ENCODE measurements at places on chromosomes 6 and 20. TPM values are rescaled to one million over a fixed set of nuclear protein-coding genes. Genes with fewer than 3 reads are reported as not detected.

Gene TCF15
- polyA plus RNA-seq: not detected

Gene TNFRSF6B
- 186 TPM for polyA plus RNA-seq

Gene BPIFB4
- not detected for polyA plus RNA-seq

Gene HSPA12B
- polyA plus RNA-seq: 7.8 TPM

Gene PI3
- polyA plus RNA-seq: 52.0 TPM

DNA sequence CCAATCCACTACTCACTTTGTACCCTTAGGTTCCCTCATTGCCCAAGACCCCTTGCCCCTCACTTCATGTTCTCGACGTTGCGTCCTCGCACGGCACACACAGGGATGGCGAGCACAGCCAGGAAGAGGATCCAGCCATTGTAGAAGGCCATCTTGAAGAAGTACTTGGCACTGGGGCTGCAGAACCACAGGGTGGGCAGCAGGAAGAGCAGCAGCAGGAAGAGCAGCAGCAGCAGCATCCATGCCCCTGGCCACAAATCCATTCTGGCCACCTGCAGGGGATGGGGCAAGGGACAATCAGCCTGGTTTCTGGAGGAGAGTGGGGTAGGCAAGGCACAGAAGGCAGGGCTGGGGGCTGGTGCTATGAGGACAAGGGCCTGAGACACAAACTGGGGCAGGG, 4.7 kb downstream of the AGPAT1 start:
- DNase-seq: no peak
- H3K27ac ChIP-seq: no peak overlapping the region
- peaks cover 26% of the 10 kb centered on the region for H3K36me3 ChIP-seq
- H3K4me1 ChIP-seq: peaks cover 32% of the 10 kb centered on the region
- H3K27me3 ChIP-seq: no peaks in the 10 kb centered on the region

DNA sequence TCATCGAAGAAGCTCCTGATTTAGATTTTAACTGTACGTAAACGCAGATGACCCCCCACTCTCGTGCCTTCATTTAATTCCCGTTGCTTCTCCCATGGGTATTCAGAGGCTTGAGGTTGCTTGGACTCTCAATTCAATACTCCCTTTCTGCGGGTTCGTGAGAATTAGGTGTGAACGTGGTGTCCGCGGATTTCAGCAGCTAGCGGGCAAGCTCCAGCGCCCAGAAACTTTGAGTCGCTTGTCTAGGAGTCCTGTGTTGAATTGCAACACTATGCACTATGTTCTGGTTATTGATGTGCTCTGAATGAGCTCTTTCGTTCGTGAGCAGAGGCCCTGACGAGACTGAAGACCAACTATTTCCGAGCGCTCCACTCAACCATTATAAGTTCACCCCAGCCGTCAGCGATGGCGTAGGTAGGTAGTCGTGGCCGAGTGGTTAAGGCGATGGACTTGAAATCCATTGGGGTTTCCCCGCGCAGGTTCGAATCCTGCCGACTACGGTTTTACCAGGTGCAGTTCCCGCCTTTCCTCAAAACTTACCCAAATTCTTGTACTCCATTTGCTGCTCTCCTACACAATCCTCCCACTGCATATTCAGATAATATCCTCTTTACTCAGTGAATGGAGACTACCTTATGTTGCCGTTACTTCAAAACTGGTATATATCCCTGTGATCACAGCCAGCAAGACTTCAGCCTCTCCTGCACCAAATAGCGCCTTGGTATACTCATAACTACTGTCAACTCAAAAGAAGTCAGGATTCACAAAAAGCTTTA, 72.6 kb upstream of the ZNF184 start:
- H3K4me3 ChIP-seq: no peak overlapping the region
- H3K27me3 ChIP-seq: peaks cover 25% of the 10 kb centered on the region
- peaks cover 13% of the 10 kb centered on the region for H3K4me1 ChIP-seq

DNA sequence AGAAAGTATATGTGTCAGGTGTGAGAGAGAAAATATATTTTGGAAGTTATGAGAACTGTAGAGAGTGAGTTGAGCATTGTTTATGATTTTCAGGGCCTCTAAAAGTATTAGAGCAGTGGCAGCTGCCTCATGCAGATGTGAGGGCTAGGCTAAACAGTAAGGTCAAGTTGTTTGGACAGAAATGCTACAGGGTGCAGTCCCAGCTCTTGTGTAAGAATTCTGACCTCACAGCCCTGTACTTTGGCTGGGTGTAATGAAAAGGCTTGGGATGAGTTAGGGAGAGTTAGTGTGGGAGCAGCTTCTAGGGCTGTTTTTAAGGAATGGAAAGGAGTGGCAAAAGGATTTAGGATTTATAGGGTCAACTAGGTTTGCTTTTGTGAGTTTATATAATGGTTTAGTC, 764.8 kb upstream of the ADGRB3 start:
- no peaks in the 10 kb centered on the region for H3K36me3 ChIP-seq
- no peak overlapping the region for H3K4me3 ChIP-seq
- no peaks in the 10 kb centered on the region for H3K4me1 ChIP-seq
- no peak for DNase-seq
- no peak overlapping the region for H3K27ac ChIP-seq

DNA sequence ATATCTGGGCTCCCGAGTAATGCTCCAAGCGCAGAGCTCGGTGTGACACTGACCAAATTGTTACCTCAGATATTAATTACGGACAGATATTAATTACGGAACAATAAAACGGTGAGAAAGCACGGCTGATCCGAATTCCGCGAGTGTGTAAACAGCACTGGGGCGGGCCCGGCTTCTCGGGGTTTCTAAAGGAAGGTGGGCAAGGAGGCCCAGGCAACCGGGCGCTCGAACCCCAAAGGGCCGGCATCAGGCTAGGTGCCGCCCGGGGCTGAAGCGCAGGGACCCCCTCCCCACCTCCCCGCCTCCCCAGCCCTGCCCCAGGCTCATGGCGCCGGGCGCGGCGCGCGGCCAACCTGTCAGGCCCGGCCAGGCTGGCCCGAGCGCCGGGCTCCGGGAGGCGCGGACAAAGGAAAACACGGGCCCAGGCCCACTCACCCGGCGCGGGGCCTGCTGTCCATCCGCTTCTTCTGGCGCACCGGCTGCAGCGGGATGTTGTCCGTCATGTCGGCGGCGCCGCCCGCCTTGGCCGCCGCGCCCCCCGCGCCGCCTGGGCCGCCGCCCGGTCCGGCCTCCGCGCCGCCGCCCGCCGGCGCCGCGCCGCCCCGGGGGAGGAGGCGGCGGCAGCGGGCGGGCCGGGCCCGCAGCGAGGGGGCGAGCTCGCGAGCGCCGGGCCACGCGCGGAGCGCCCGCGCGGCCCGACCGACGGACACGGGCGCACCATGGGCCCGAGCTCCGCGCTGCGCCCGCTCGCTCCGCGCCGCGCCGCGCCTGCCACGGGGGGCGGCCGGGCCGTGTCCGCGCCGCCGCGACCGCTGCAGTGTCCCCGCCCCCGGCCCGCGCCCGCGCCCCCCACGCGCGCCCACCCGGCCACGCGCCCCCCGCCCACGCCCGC, at the start of gene ATP9A:
TSS of gene ATP9A (minus strand) at position 524 of the 892 bp plus-strand sequence. CDS start at position 503, 21 bp downstream.
- H3K4me3 ChIP-seq: peak within 1 kb of the TSS; percentile 91
- no peaks in the 10 kb centered on the region for H3K27me3 ChIP-seq
- DNase-seq: peak; percentile 69
- no peaks in the 10 kb centered on the region for H3K36me3 ChIP-seq
- no peaks in the 10 kb centered on the region for H3K4me1 ChIP-seq
- H3K27ac ChIP-seq: peak within 1 kb of the TSS; percentile 64

GRCh38 chr6:131083687-131084086, 20.6 kb upstream of the EPB41L2 start:
- DNase-seq: no peak
- no peak overlapping the region for H3K4me3 ChIP-seq
- H3K4me1 ChIP-seq: no peaks in the 10 kb centered on the region
- no peaks in the 10 kb centered on the region for H3K36me3 ChIP-seq

DNA sequence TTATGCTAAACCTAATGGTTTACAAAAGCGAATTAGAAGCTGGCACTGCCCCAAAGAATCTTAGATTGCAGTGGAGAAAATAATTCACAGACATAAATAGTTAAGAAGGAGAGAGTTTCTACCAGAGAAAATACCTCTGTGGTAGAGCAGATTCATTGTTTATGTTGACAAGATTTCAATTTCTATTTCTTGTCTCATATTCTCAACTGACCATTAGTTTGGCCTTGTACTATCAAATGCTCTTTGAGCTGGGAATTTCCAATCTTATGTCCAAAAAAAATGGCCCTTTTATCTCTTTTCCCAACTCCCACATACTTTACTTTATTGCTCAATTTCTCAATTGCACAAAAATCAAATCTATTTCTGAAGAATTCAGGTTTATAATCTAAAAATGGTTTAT, 804.1 kb upstream of the CITED2 start:
- no peaks in the 10 kb centered on the region for H3K36me3 ChIP-seq
- no peak overlapping the region for H3K4me3 ChIP-seq
- no peak overlapping the region for H3K27ac ChIP-seq

DNA sequence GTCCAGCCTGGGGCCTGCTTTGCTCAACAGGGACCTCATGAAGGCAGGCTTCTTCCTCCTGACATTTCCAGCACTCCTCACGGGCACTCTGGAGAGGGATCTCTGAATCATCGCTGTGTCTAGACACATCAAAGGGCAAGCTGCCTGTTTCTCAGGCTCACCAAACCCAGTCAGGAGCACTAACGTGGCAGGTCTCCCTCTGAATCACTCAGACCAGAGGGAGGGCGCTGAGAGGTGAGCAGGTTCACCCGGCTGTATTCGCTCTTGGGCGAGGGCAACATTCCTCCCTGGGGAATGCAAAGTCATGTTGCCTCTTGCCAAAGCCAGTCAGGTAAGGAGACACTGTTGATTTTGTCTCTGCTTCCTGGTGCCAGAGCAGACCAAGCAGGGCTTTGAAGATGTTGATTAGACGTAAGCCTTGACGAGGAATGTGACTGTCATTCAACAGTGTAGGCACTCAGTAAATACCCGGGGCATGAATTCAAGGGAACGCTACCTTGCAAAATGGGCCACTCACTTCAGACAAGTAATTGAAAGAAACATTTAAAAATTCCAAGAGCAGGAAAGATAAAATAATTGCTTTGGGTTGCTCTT, 50.1 kb downstream of the CYP24A1 start:
- H3K27me3 ChIP-seq: no peaks in the 10 kb centered on the region
- DNase-seq: no peak
- H3K36me3 ChIP-seq: no peaks in the 10 kb centered on the region
- no peak overlapping the region for H3K4me3 ChIP-seq
- no peak overlapping the region for H3K27ac ChIP-seq
- H3K4me1 ChIP-seq: no peaks in the 10 kb centered on the region

GRCh38 chr20:45502561-45502960, 12.9 kb downstream of the SPINT3 start:
- peaks cover 17% of the 10 kb centered on the region for H3K4me1 ChIP-seq
- no peaks in the 10 kb centered on the region for H3K36me3 ChIP-seq
- no peak for DNase-seq

DNA sequence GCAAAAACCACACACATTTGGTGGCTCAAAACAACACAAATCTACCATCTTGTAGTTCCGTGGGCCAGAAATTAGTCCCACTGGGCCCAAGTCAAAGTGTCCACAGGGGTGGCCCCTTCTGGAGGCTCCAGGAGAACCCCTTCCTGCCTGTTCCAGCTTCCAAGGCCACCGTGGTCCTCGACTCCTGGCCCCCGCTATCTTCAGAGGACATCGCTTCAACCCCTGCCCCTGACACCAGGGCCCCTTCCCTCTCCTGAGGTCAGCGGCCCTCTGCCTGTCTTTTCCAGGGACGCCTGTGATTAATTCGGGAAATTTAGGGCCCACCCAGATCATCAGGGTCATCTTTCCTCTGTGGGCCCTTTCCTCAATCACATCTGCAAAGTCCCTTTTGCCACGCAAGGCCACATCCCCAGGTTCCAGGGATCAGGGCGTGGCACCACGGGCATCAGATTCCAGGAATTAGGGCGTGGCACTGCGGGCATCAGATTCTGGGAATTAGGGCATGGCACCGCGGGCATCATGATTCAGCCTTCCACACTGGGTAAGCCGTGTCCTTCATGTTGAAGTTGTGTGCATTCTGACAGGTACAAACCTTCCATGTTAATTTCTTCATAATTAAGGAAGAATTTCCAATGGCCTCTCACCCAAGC, 59.9 kb upstream of the SMOC2 start:
- H3K27ac ChIP-seq: no peak overlapping the region
- H3K36me3 ChIP-seq: no peaks in the 10 kb centered on the region
- no peaks in the 10 kb centered on the region for H3K27me3 ChIP-seq

- H3K36me3 ChIP-seq: peaks cover 4% of the 10 kb centered on the region
- no peaks in the 10 kb centered on the region for H3K27me3 ChIP-seq
- peaks cover 79% of the 10 kb centered on the region for H3K4me1 ChIP-seq
- peak overlapping the region; percentile 26 for H3K4me3 ChIP-seq
- peak; percentile 78 for DNase-seq
Measured at GRCh38 chr20:47576516-47577033, 74.9 kb downstream of the NCOA3 start.

- no peaks in the 10 kb centered on the region for H3K4me1 ChIP-seq
- DNase-seq: peak; percentile 77
- no peak overlapping the region for H3K27ac ChIP-seq
- H3K36me3 ChIP-seq: no peaks in the 10 kb centered on the region
- no peak overlapping the region for H3K4me3 ChIP-seq
- H3K27me3 ChIP-seq: no peaks in the 10 kb centered on the region
Measured at GRCh38 chr6:136365776-136366354, 76.2 kb upstream of the BCLAF1 start.

DNA sequence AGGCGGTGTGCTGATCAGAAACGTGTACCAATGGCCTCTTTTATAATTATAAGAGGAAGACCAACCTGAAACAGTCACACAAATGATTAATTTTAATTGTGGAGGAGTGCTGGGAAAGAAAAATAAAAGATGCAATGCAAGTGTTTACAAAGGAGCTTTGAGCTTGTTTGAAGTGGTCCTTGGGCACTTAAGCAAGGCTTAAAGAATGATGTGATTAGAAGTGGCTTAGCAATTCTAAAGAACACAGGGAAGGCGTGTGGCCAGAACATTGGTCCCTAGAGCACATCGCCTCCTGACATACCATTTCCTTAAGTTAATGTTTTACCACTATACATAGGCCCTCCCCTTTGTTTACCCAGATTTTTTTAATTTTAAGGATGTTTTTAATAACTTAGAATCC, 26.1 kb downstream of the PTPN1 start:
- no peaks in the 10 kb centered on the region for H3K36me3 ChIP-seq
- peaks cover 80% of the 10 kb centered on the region for H3K4me1 ChIP-seq
- no peaks in the 10 kb centered on the region for H3K27me3 ChIP-seq

DNA sequence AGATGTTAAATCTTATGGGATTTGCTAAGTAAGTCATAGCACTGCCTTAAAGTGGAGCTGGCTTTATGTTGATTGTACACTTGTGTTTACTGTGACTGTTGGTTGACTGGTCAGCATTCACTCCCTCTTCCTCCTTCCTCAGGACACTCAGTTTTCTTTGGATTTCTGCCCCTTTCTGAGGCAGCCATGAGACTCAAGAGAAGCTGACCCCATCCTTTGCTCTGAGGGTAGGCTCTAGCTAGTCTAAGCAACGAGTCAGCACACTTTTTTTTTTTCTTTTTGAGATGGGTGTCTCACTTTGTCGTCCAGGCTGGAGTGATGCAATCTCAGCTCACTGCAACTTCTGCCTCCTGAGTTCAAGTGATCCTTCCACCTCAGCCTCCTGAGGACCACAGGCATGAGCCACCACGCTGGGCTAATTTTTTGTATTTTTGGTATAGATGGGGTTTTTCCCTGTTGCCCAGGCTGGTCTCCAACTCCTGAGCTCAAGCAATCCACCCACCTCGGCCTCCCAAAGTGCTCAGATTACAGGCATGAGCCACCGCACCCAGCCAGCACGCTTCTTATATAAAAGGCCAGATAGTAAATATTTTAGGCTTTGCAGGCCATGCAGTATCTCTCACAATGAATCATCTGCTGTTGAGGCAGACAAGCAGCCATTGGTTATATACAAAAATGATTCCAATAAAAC, 191.4 kb downstream of the NFATC2 start:
- H3K27me3 ChIP-seq: no peaks in the 10 kb centered on the region
- H3K27ac ChIP-seq: no peak overlapping the region
- H3K4me1 ChIP-seq: no peaks in the 10 kb centered on the region
- no peak overlapping the region for H3K4me3 ChIP-seq

Measured in sigmoid colon (tissue), 7 donors.